Activated T-cell treated with anti-CD3 and anti-CD28 coated beads for 48 hours (primary cell): ENCODE measurements at places on chromosomes 12 and 14.

- DNase-seq, result no peak
These were observed 5.8 kb downstream of the NFE2 start for GRCh38 chr12:54294953-54295566.

GRCh38 chr12:31813305-31813704 is 84.5 kb upstream of the AMN1 start:
- DNase-seq, result no peak

GRCh38 chr12:10668526-10668925 is 5.3 kb downstream of the STYK1 start:
- no peak for DNase-seq

GRCh38 chr12:119660076-119660475 is 7.9 kb upstream of the PRKAB1 start:
- DNase-seq, result no peak
